Pons (tissue), 1 donor: ENCODE measurements at places on chromosomes 2 and 18.

DNA sequence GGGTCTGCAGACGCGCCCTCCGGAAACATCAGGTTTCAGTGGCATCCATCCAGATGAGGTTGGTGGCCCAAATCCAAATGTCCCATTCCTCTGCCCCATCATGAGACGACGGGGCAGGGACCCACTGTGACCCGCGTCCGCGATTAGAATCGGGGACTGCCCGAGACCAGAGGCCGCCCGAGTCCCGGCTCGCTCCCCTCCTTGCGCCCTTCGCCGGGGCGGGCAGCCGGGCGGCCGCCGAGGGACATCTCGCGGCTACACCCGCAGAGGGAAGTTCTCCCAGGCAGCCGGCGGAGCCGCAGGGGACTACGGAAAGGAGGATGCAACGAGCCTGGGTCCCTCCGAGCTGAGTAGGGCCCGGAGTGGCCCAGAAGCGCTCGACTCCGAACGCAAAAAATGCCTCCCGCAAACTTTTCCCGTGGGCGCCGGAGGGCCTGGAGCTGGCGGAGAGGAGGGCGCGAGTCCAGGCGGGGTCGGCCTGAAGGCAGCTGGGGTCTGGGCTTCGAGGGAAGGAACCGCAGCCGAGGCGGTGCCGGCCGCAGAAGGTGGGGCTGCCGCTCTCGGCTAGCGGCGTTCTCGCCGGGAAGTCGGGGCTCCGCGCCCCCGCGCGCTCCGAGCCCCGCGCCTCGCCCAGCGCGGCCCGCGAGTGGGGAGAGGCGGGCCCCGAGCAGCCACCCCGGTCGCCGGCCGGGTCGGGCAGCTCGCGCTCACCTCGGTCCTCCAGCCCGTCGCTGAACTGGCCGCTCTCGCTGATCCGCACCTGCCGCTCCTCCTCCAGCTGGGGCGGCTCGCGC is 580 bp downstream of the TMEM163 start:
- DNase-seq, result no peak

DNA sequence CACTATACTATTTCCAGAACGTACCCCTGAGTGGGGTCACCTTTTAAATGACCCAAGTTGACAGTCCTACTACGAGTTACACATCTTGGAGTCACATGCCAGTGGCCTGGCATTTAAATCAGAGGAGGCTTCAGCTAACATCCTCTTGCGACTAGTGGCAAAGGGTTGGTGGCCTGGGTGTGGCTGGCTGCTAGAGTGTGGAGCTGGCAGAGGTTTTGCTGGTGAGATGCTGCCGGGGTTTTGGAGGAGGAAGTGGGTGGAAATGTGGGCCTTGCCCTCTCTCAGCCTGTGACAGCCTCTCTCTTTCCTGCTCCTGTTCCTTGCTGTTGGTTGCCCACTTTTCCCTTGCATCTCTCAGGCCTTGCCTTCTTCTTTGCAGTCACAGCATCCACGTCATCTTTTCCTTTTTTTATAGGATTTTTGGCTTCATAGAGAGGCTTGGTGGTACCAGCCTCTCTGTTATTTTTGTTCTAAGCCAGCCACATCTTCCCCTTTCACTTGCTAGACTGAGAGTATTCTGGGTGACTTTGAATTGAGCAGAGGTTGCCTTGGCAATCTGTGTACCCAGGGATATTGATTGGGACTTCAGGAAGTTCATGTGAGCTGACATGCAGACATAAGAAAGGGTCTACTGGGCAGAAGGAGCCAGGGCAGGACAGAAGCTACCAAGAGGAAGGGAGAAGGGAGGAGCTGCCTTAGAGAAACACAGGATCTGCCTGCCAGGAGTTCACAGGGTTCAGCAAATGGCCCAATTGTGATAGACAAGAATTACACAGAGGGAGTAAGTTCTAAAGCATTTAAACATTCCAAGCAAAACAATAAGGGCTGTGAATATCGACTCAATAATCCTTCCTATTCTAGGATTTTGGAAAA is 55.4 kb downstream of the CDC42EP3 start:
- DNase-seq, result peak; percentile 49

- DNase-seq, result no peak
Measured at GRCh38 chr18:26309281-26309680, 83.0 kb downstream of the TAF4B start.

GRCh38 chr2:207674826-207675225 is 36.6 kb upstream of the CCNYL1 start:
- DNase-seq, result no peak

DNA sequence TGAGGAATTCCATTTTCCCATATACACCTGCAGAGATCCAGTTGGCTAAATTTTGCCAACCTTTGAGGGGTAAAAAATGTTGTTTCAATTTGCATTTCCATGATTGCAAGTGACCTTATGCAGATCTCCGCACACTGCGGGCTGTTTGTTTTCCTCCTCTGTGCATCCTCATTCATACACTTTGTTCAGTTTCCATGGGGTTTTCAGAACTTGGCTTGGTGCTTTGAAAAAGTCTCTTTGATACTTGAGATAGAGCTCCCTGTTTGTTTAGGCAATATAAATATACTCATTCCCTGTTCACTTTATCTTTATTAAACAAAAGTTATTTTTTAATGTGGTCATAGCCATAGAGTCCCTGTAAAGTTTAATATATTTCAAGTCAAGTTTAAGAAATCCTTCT is 353.1 kb downstream of the CMPK2 start:
- DNase-seq, result no peak

GRCh38 chr18:78672862-78673446 is 306.7 kb upstream of the SALL3 start:
- DNase-seq, result no peak

DNA sequence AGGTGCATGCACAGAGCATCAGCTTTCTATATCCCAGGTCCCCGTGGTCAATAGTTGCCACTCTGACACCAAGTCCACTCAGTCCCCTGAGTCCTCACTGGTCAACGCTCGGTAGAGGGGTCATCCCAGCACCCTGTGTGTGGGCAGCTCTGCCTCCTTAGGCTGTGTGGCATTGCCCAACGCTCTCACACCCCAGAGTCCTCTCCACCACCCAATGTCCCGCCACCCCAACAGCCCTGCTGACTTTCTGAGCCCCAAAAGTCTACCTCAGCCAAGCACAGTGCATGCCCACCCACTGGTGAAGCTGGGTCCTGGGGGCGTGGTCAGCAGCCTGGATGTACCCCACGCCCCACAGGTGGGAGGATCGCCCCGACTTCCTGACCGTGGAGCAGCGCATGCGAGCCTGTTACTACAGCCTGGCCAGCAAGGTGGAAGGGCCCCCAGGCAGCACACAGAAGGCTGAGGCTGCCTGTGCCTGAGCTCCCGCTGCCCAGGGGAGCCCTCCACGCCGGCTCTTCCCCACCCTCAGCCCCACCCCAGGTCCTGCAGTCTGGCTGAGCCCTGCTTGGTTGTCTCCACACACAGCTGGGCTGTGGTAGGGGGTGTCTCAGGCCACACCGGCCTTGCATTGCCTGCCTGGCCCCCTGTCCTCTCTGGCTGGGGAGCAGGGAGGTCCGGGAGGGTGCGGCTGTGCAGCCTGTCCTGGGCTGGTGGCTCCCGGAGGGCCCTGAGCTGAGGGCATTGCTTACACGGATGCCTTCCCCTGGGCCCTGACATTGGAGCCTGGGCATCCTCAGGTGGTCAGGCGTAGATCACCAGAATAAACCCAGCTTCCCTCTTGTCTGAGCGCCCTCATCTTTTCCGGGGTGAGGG is 25.9 kb downstream of the ZAP70 start:
- no peak for DNase-seq

GRCh38 chr2:216082117-216082711 is 495 bp downstream of the TMEM169 start:
- peak; percentile 38 for DNase-seq

DNA sequence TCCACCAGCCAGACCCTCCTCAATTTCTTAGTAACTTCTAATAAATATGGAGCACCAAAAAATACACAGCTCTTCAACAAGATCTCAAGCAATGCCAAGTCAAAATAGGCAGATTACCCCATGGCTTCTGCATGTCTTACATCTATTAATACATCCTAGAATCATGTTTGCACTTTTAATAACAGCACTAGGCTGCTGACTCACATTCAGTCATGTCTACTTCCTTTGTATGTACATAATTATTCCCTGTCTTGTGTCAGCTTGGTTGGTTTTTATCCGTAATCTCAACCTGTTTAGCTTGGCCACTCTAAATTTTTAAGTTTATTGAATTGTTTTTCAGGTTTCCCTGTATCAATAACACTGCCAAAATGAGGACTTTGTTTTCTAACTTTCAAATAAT is 420.1 kb upstream of the ACVR2A start:
- no peak for DNase-seq

DNA sequence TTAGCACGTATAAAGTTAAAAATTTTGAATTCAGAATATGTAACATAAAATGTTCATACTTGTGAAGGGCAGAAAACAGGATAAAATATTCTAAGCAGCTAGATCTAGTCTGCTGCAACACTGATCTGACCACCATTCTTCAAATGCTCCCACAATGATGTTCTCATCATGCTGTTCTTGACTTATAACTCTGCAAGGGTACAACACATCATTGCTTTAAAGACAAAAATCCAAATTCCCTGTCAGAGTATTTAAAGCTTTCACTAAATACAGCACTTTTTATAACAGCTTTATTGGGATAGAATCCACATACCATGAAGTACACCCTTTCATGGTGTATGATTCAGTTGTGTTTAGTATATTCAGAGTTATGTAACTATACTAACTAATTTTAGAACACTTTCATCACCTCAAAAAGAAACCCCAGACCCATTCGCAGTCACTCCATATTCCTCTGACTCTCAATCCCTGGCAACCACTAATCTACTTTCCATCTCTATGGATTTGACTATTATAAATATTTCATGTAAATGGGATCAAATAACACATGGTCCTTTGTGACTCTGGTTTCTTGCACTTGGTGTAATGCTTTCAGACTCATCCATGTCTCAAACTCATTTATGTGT is 56.4 kb downstream of the MAP4K3 start:
- no peak for DNase-seq

DNA sequence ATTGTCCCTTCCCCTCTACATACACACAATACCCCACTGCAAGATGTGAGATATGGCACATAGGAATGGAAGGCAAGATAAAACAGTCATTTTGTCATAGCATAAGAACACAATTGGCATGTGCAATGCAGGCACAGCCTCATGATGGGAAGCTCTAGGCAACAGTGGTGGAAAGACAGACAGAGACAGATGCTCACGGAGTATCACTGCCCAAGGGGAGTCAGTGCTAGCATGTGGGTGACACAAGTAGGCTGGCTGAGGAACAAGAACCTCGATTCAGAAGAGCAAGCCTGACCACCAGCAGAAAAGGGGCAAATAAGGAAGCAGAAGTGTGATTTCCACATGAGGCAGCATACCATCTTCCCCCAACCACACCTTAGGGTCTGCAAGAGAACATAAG is 323.6 kb downstream of the PAX3 start:
- DNase-seq, result no peak

- no peak for DNase-seq
Measured at GRCh38 chr2:29579495-29580169, 341.8 kb downstream of the ALK start.

- DNase-seq, result no peak
Measured at GRCh38 chr18:78754311-78755043, 225.1 kb upstream of the SALL3 start.

DNA sequence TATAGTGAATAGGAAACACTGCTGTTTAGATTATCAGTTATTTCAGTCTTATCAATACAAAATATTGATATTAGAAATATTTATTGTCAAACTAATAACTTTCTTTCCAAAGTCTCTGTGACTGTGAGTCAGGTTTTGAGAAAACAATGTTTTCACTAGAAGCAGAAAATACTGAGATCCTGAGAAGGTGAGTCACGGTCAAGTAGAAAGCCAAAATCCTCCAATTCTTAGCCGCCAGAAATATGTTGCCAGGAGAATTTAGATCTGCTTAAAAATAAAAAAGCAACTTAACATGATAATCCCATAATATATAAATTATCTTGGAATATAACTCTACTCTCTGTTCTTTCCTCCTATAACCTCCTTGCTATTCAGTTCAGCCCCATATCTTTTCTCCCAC is 181.9 kb upstream of the NRXN1 start:
- DNase-seq, result no peak

DNA sequence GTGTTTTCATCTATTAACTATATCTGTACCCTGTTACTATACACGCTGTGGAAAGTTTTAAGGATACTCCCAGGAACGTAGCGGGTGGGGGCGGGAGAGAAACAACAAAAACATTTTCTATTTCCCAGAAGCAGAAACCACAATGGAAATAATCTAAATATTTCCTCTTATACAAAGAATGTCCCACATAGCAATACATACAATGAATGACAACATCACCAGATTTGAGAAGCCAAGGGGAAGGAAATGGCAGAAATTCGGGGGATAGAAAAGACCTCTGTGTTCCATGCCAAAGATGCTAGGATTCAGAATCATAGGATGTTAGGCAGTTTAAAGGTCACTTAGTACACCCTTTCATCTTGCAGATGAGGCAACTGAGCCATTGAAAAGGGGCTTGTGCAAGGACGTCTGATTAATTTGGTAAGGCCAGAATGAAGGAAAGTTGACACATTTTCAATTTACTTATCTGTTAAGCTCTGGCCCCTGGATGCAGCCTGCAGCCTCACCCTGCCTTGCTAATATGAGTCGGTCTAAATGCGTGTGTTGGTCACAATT is 41.1 kb upstream of the SCYGR1 start:
- no peak for DNase-seq

- DNase-seq, result no peak
Measured at GRCh38 chr2:15968280-15969178, 28.2 kb downstream of the MYCN start.

GRCh38 chr18:63881851-63882250 is 5.7 kb upstream of the SERPINB2 start:
- DNase-seq, result no peak

GRCh38 chr2:169910109-169910799 is 83.0 kb downstream of the UBR3 start:
- DNase-seq, result no peak

DNA sequence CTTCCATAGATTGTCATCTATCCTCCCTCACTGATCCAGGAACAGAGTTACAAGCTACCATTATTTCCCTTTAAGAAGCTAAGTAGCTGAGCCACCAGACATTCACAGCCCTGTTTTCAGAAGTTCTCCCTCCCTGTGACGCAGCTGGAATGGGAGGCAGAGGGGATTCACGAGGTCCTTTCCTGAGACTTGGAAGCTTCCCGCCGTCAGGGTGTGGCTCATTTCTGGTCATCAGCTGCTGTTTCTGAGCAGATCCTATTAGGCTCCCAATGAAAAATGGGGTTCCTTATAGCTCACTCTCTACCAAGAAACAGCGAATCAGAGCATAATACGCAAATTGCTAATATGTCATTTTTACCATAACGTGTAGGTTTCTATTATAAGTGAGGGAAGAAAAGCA is 559.3 kb upstream of the ID2 start:
- no peak for DNase-seq

GRCh38 chr2:168452781-168453180 is 3.3 kb upstream of the CERS6 start:
- DNase-seq, result no peak
